Stimulated activated naive CD8-positive, alpha-beta T cell treated with anti-CD3 and anti-CD28 coated beads, Interleukin-15, amount 100 ng/mL, for 72 hours (primary cell): ENCODE measurements at places on chromosomes 4 and X.

GRCh38 chr4:89316211-89316610 lies 8.6 kb upstream of the GPRIN3 start:
- DNase-seq = no peak

DNA sequence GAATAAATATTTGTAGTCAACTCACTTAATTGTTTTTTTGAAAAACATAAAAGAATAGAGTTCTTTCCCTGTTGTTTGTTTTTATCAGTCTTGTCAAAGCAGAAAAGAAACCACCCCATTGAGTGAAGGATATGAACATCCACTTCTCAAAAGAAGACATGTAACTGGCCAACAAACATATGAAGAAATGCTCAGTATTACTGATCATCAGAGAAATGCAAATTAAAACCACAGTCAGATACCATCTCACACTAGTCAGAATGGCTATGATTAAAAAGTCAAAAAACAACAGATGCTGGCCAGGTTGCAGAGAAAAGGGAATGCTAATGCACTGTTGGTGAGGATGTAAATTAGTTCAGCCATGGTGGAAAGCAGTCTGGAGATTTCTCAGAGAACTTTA lies 326.1 kb upstream of the EMCN start:
- DNase-seq = no peak

- DNase-seq = no peak
These were observed 88.4 kb upstream of the TLL1 start for GRCh38 chr4:165784672-165785071.

DNA sequence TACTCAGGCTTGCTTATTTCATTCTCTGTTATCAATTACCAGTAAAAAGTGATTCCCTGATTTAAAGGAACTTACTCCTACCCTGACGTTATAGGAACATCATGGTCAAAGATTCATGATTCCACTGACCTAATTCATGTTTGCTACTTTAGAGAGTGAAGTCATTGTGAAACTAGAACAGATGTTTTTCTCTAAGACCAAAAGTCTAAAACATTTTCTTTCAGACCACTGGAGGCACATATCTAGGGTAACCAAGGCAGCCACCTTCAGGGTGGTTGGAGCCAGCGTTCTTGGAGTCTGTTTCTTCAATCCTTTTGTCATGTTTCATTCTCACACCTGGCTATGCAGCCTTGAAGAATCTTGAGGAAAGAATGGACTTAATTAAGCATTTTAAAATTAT lies 77.8 kb downstream of the GALNTL6 start:
- DNase-seq = no peak

DNA sequence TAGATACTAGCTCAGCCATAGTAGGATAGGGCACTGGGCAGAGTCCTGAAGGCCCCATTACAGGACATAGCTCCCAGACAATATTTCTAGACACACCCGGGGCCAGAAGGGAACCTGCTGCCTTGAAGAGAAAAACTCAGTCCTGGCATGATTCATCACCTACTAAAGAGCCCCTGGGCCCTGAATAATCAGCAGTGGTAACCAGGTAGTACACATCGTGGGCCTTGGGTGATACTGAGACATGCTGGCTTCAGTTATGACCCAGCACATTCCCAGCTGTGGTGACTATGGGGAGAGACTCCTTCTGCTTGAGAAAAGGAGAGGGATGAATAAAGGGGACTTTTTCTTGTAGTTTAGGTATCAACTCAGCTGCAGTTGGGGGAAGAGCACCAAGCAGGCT lies 104.3 kb upstream of the STK26 start:
- DNase-seq = no peak

DNA sequence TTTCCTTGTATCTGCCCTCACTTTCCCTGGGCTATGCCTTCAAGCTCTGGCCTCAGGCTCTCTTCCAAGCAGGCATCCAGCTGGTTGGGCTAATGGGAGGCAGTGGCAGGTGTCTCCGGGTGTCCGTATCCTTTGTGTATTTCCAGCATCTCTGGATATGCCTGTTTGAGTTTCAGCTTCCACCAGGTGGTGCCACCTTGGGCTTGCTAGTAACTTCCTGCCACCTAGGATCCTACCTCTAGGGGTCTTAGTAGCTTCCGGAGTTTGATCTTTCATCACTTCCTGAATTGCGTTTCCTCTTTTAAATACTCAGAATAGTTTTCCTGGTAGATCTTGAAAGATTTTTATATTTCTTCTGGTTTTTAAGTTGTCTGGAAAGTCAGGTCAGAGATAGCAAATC lies 23.2 kb upstream of the ANOS1 start:
- no peak for DNase-seq

- DNase-seq = no peak
These were observed 50.5 kb upstream of the RAB33B start for GRCh38 chr4:139403462-139403861.

DNA sequence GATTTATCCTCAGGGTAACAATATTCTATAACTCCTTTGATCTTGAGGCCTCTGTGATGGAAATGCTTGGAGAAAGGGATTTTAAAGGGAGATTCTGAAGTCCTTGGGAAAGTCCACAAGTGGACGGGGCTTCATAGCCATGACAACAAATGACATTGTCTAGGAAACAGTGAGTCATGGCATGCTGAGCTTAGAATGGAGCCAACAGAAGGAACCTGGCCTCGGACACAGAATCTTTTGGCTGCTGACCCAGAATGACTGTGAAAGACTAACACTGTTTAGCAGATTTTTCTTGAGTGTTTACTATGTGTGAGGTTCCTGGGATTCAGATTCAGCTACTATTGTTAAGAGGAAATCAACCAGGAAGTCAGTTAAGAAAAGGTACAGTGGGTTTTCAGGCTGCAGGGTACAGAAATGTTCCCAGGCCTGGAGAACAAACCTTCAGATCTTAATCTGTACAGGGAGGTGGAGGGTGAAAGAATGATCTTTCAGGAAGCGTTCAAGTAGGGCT lies 18.1 kb upstream of the CXCL2 start:
- no peak for DNase-seq

DNA sequence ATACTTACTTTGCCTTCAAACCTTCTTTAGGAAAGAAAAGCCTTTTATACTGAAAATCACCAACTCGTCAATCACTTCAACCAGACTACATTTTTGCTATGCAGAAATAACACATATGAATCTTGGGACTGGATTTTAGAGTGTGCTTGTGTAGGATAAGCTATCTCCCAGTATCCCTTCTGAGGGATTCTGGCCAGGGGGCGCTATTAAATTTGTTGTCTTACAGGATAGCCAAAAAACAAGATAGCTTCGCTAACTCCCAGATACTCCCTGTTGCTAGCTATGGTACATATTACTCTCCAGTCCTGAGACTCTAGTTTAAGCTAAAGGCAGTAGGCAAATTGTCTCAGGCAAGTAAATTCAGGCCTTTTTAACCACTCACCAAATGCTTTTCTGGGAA lies 167.2 kb downstream of the LHFPL1 start:
- no peak for DNase-seq

GRCh38 chr4:17650406-17650805 lies 36.0 kb downstream of the MED28 start:
- no peak for DNase-seq

DNA sequence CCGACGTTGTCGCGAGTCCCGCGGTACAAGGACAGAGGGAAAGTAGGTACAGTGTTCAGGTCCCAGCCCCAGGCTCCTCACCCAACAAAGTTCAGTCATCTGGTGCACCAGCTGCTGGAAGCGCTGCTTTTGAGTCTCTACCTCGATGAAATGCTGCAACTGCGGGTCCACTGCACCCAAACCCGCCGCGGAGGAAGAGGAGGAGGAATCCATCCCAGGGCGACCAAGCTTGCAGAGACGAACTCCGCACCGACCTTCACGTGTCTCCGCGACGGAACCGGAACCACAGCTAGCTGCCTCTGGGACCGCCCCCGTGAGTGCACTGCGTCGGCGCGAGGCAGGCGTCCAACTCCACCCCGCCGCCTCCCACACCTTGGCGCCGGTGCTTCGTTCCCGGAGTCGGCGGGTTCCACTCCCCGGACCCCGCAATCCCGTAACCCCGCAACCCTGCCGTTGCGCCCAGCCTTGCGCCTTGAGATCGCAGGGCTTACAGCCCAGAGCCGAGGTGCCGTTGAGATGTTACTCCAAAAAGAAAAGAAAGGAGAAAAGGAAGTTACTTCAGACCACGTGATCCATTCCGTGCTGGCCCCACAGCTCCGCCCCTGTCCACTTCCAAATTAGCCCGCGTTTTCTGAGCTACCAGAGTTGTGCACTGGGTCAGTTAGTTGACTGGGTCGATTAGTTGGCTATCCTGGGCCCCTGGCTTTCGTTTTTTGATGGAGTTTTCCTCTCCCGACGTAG lies at the start of gene TIMM8A:
Gene TIMM8A (minus strand): TSS at position 291 of the 741 bp plus-strand sequence. CDS start 78 bp downstream, at position 213.
- DNase-seq = peak; percentile 74

DNA sequence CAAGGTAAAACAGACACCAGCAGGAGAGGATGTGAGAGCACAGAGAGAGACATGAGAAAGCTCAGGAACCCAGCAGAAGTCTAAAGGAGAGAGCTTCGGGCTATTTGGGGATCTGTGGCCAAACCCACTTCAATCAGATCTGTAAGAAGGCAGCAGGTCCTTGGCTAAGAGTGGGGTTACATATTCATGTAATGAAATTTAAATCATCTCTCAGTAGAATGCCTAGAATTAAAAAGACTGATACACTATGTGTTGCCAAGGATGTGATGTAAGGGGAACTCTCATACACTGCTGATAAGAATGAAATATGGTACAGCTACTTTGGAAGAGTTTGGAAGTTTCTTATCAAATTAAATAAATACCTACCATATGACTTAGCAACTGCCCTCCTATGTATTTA lies 35.8 kb downstream of the PDE5A start:
- DNase-seq = no peak

DNA sequence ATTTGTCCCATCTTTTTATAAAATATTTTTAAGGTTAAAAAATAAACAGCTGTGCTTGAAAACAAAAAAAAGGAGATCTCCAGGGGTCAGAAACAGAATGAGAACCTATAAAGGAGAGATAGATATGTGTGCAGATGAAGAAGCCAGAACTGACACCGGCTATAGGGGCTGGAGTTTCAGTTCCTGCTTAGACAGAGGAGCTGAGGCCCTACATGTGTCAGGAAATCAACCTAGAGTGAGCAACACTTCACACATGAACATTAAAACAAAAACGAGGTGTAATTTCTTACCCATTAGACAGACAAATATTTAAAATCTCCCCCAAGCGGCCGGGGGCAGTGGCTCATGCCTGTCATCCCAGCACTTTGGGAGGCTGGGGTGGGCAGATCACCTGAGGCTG lies 17.8 kb upstream of the HUWE1 start:
- DNase-seq = no peak

GRCh38 chr4:148145475-148145874 lies 296.7 kb downstream of the NR3C2 start:
- DNase-seq = no peak

- DNase-seq = no peak
These were observed 28.7 kb downstream of the C4orf50 start for GRCh38 chr4:5989236-5990225.

DNA sequence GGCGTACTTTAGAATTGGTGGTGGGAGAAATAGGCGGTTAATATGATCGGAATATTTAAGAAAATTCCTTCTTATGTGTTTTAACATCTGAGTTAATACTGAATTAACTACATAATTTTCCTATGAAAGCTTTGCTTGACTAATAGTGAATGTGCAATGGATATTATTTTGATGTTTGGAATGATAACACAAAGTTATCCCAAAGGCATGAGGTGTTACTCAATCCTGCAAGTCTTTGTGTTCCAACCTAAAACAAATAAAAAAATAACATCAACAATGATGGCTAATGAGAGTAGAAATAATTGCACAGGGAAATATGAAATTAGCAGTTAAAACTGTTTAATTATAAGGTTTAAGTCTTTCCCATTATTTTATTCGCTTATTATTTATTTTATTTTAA lies 183.6 kb upstream of the ARSJ start:
- no peak for DNase-seq

GRCh38 chrX:114924423-114924822 lies 93.0 kb downstream of the IL13RA2 start:
- no peak for DNase-seq

GRCh38 chr4:155665054-155665453 lies 1.6 kb upstream of the GUCY1A1 start:
- DNase-seq = no peak

DNA sequence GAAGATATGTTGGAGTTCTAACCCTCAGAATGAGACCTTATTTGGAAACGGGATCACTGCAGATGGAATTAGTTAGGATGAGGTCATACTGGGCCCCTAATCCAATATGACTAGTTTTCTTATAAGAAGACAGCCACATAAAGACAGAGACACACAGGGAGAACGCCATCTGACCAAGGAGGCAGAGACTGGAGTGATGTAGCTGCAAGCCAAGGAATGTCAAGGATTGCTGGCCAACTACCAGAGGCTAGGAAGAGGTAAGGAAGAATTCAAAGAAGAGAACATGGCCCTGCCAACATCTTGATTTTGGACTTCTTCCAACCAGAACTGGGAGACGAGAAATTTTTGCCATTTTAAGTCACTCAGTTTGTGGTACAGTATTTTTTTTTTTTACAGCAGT lies 152.8 kb upstream of the DIPK2B start:
- DNase-seq = no peak

GRCh38 chrX:152926279-152926678 lies 28.4 kb downstream of the ZNF185 start:
- DNase-seq = peak; percentile 40

DNA sequence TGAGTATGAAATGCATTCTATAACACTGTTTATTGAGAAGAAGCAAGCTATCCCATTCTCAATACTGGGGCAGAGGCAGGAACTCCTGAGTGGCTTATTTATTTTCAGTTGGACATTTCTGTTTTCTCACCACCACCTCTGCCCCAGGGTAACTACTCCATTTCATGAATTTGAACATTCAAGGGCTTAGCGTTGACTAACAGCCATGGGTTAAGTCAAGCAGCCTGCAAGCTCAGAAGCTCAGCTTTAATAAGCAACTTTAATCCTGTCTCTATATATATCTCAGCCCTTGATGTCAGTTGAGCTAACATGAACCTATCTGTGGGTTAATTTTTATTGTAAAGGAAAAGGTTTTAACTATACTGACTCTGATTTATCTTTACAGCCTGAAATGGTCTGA lies 93.8 kb downstream of the MBNL3 start:
- DNase-seq = no peak

DNA sequence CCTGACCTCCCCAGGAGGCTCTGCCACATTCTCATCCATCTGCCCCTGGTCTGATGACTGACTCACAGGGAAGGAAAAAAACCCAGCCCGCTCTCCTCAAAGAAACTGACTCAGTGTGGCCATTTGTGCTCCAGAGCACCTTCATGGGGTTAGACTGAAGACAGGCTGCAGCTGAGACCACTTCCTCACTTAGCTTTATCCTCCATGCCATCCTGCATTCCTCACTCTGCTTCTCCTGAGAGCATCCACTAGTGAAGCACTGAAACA lies 35.9 kb upstream of the HPSE start:
- no peak for DNase-seq

- DNase-seq = no peak
These were observed 49.5 kb downstream of the STAP1 start for GRCh38 chr4:67608027-67608426.

DNA sequence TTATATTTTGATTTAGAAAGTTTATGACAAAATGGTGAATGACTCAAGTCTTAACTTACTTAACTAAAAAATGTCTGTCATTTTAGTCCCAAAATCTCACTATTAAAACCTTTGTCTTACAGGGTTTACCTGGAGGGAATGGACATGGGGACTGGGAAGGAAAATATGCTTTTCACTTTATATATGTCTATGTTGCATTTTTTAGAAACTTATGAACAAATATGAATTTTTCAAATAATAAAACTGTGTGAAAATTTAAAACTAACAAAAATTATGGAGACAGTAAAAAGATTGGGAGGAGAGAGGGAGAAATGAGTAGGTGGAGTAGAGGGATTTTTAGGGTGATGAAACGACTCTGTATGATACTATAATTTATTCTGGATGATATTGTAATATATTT lies 6.2 kb downstream of the MGARP start:
- no peak for DNase-seq

GRCh38 chr4:13640149-13640940 lies 12.8 kb upstream of the BOD1L1 start:
- no peak for DNase-seq
